ENCODE measurements at places on chromosomes 7 and 10. TPM values are rescaled to one million over a fixed set of nuclear protein-coding genes. Genes with fewer than 3 reads are reported as not detected.

Gene ZNF33B
- 35.3 TPM for polyA plus RNA-seq

Gene ACTR3C
- polyA plus RNA-seq: 10.7 TPM

Gene PUS7
- 26.0 TPM for polyA plus RNA-seq

Gene MYOZ1
- polyA plus RNA-seq: 6.0 TPM

Gene ARHGAP22
- polyA plus RNA-seq: 1.7 TPM

Gene PRDX3
- polyA plus RNA-seq: 257 TPM

Gene FBXW4
- 53.9 TPM for polyA plus RNA-seq

Gene DEPP1
- polyA plus RNA-seq: 10.3 TPM

Gene TMEM176B
- polyA plus RNA-seq: 90.2 TPM

Gene CALHM1
- 0.06 TPM for polyA plus RNA-seq

Gene SEMA3E
- 2.0 TPM for polyA plus RNA-seq

Gene HABP2
- 0.52 TPM for polyA plus RNA-seq

Gene CPA4
- polyA plus RNA-seq: 0.59 TPM

Gene NEUROD6
- polyA plus RNA-seq: not detected

Gene GNGT1
- polyA plus RNA-seq: 0.17 TPM

Gene SORBS1
- polyA plus RNA-seq: 28.2 TPM

Measured in renal pelvis (tissue), 12 donors.